Stimulated activated CD8-positive, alpha-beta memory T cell treated with anti-CD3 and anti-CD28 coated beads, Interleukin-4, amount 100 ng/mL, for 48 hours (primary cell): ENCODE measurements at places on chromosomes 1 and 21.

- DNase-seq = no peak
Measured at GRCh38 chr1:33685256-33685655, 178.6 kb upstream of the HMGB4 start.

DNA sequence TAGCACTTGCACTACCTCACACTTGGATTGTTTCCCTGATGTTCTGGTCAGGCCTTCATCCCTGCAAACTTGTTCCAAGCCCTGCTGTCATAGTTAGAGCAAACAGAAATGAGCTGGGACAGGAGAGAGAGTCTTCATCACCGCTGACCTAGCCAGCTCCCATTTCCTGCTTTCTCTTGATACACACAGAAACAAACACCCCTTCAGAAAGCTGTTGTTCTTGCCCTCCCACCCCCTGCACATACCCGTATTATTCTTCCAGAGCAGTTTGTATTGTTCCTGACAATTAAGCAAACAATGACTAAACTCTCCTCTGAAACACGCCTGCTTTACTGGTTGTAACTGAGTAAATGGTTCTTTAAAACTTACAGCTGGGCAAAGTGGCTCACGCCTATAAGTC, 2.9 kb upstream of the SYT2 start:
- no peak for DNase-seq

- DNase-seq = no peak
Measured at GRCh38 chr1:188871164-188871563, 1606.5 kb downstream of the BRINP3 start.

DNA sequence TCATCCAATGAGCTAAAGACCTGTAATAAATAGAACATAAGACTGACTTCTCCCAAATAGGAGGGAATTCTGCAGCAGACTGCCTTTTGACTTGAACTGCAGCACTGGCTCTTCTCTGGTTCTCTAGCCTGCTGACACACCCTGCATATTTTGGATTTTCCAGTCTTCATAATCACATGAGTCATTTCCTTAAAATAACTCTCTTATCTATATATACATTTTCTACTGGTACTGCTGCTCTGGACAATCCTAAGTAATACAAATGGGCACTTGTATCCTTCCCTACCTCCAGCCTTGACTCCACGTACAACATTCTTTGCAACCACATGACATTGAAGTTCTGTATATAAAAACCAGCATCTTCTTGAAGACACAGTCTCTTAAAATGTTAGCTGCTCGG, 429.4 kb upstream of the TMPRSS15 start:
- DNase-seq = no peak

DNA sequence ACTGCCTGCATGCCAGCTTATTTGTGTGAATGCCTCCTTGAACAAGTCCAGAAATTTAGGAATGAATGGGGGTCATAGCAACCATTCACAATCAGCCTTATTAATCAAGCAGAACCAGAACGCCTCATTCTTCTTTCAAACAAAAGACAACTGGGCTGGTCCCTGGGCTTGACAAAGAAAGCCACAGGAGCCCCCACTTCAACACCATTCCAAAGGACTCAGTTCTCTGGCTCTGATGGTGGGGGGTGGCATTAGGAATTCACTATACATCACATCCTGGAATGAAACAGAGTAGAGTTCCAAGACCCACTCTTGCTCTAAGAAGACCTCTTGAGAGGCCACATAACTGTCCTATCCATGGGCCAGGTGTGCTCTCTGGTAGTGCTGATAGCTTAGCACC, 186.6 kb upstream of the ST6GALNAC5 start:
- DNase-seq = no peak

DNA sequence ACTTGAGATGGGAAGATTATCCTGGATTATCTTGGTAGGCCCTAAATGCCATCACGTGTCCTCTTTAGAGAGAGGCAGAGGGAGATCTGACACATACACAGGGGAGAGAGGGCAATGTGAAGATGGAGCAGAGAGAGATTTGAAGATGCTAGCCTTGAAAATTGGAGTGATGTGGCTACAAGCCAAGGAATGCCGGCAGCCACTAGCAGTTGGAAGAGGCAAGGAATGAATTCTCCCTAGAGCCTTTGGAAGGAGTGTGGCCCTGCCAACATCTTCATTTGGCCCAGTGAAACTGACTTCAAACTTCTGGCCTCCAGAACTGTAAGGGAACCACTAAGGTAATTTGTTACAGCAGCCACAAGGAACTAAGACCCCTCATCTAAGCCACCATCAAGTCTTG, 8.9 kb upstream of the CAMTA1 start:
- DNase-seq = no peak

DNA sequence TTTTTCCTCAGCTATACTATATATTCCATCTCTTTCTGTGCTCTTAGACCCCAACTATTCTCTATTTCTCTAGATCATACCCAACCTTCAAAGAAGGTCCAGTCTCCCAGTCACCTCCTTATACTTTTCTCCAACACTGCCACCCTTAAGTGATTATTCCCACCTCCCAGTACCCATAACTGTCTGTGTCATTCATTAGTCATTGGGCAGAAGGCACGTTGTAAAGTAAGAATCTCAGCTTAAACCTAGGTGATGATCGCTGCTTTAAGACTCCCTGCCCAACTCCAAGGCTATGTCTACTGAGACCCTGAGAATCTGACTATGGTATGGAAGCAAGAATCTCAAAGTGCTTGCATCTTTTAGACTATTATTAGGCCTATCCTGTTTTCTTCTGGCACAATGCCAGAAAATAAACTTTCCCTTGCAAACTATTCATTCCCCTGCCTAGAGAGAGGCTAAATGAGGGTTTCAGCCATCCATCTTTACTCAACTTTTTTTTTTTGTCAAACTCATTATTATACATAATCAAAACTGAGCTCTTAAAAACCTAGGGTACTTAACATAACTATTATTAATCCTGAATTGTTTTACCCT, 174.3 kb upstream of the DPT start:
- DNase-seq = no peak

DNA sequence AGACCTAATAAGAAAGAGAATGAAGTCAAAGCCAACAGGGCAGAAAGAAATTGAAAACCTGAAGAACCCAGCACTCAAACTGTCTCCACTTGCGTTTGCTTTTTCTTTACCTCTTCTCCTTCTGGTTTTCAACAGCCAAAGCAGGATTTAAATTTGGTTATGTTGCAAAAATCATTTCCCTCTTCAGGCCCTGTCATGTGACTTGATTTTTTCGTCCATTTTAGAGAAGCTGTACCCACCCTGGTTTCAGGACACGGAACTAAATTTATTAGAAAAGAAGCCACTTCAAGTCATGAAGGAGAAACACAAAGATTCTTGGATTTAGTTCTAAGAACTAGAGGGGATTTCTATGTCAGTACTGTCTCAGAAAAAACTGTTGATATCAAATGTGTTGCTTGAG, 1.0 kb upstream of the SYNJ1 start:
- no peak for DNase-seq

GRCh38 chr1:151166505-151166956, 587 bp downstream of the SCNM1 start:
- no peak for DNase-seq
